ENCODE measurements at places on chromosomes 3 and 15.

GRCh38 chr3:168094580-168094876 lies 1.2 kb downstream of the GOLIM4 start:
- DNase-seq: no peak

DNA sequence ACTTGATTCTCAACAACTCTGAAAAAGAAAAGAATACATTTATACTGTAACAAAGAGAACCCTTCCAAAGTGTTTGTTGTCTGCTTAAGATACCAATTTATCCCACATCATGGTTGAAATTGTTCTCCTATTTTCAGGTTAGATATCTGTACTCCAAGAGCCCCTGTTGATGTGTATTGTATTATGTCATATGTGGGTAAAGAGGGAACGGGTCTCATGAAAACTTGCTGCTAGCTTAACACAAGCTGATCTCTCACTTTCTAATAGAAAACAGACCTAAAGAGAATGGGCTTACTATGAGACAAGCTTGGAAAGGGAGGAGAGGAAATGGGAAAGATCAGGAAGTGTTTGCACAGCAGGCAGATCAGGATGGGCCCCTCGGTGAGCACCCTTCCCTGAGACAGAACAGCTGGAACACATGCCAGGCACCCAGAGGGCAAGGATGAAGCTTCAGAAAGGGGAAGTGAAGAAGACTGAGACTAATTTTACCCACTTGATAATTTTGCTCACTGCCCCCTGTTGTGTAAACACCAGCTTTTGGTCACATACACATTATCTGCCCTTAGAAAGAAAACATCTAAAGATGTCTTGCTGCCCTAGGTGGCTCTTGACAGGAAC lies 747.9 kb upstream of the CCDC54 start:
- DNase-seq: no peak

DNA sequence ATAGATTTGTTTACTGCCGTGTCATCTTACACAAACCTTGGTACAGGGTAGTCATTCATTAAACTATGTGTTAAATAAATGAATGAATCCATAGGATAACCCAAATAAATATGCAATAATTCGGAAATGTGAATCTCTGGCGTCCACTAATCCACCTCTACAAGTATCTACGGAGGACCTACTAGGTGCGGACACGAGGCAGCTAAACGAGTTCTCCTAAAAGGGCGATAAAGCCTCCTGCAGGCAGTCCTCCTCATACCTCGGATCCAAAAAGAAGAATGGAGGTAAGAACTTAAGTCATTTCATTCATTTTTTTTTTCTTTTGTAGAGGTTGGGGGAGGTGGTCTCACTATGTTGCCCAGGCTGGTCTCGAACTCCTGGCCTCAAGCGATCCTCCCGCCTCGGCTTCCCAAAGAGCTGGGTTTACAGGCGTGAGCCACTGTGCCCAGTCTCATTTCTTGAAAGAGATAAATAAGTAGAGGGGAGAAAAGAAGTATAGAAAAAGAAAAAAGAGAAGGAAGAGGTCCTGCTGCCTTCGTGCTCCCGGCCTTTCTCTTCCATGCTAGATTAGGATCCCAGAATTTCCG lies 706 bp upstream of the RPL35A start:
- no peak for DNase-seq

- DNase-seq: peak; percentile 59
Measured at GRCh38 chr3:12553921-12554391, 2.9 kb upstream of the MKRN2 start.

- DNase-seq: no peak
Measured at GRCh38 chr3:98259707-98260106, 4.3 kb upstream of the OR5H6 start.

GRCh38 chr3:14224895-14225294 lies 46.3 kb downstream of the LSM3 start:
- DNase-seq: no peak

DNA sequence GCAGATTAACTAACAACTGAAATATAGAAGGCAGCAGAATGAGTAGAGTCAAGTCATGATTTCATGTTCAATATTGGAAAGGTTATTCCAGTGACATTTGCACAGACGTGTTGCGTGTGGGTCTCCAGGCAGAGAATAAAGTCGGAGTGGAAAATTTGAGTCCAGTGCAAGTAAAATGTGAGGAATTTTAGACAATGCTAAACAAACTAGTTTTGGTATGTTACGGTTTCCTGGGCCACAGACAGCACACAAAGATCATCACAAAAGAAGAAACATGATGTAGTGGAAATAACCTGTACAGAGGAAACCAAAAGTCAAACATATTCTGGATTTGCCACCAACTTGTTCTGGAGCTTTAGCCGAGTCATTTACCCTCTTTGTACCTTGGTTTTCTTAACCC lies 367 bp downstream of the OR4F6 start:
- DNase-seq: no peak

DNA sequence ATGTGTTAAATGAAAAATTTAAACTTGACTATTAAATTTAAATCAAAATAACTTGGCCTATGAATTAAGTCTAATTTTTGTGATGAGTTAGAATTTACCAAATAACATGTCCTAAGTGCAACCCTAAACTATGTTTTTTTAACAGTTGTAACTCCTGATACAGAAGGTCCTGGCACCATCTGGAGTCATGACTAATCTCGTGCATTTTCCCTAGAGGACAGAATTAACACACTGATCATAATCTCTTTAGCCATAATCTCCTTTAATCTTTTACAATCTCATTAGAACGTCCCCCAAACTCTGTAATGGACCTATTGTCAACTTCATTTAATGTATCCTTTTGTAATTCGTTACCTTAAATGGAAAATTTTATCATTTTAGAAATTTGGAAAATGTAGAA lies 100.6 kb downstream of the SUCNR1 start:
- DNase-seq: no peak

DNA sequence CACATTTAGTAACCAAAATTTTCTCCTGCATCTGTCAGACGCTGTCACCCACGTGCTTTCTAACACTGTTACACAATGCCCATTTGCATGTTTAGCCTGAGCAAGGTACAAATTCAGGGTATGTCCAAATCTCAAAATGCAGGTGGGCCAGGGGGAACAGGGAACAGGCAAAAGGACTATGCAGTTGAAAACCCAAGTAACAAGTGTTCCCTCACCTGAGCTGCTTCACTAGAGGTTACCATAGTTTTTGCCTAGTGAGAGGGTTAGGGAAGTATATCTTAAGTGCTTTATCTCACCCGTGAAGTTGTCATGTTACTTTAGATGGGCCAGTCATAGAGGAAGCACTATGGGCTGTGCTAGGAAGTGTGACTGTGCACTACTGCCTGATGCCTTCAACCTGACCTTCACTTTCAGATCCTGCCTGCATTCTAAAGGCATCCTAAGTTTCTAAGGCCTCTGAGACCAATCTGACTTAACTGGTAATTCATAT lies 6.0 kb upstream of the TMEM87A start:
- DNase-seq: no peak

- no peak for DNase-seq
Measured at GRCh38 chr3:164537485-164537884, 540.8 kb downstream of the SI start.

DNA sequence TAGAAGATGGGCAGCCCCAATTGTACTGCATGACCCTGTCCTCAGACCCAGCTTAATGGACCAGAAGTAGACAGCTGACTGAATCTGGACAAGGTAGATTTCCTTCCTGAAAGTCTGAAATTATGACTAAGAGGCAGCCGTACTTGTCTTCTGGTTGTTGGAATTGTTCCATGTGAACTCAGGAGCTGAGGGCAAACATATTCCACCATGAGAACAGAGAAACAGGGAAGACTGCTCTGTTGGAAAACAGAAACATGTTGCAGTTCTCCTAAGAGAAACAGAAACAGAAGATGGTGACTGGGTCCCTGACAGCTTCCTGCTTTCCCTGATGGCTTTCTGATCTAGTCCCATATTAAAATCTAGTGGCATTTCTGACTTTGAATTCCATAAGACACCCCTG lies 24.1 kb downstream of the POPDC2 start:
- DNase-seq: no peak

DNA sequence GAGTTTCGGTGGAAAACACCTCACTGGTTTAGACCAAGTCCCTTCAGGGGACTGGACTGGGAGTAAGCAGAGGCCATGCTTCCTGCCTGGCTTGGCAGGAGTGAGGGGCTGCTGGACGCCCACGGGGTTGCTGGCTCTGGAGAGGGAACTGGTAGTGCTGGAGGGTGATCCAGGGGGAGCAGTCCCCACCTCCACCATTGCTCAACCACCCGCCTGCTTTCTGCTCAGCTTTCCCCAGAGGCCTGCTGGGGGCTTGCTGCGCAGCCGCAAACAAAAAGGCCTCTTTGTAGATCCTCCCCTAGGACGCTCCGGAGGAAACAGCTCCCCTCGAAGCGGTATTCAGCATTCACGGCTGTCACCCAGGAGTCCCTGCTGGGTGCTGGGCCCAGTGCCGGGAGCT lies 33.5 kb downstream of the EBLN2 start:
- DNase-seq: peak; percentile 65

DNA sequence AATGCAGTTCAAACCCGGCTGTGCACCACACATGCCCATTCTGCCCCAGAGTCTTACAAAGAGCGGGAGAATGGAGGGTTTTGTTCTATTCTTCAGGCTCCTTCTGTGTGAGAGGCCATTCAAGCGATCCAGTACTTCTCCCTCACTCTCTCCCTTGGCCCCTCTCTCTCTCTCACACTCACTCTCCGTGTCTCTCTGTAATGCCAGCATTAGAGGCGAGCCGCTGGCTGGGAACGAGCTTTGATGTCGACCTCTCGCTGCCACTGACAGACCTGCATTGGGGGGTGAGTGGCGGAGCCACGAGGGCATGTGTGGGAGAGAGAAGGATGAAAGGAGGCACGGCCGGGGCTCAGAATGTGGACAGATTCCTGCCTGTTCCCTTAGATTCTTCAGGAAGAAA lies 231.7 kb upstream of the ARRDC4 start:
- DNase-seq: no peak

- DNase-seq: no peak
Measured at GRCh38 chr15:86060674-86061073, 19.0 kb upstream of the AGBL1 start.

- no peak for DNase-seq
Measured at GRCh38 chr3:155585384-155585783, 159.5 kb downstream of the PLCH1 start.

- DNase-seq: no peak
Measured at GRCh38 chr3:112777811-112778210, 68.9 kb downstream of the CD200R1L start.

GRCh38 chr15:76185716-76186115 lies 125.6 kb downstream of the ETFA start:
- no peak for DNase-seq

DNA sequence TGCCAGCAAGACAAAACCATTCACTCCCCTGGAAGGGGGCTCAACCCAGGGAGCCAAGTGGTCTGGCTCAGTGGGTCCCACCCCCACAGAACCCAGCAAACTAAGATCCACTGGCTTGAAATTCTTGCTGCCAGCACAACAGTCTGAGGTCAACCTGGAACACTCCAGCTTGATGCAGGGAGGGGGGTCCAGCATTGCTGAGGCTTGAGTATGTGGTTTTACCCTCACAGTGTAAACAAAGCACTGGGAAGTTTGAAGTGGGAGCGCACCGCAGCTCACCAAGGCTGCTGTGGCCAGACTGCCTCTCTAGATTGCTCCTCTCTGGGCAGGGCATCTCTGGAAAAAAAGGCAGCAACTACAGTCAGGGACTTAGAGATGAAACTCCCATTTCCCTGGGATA lies 81.7 kb downstream of the MSL2 start:
- no peak for DNase-seq

All from psoas muscle (tissue), 8 donors.